Stimulated activated CD8-positive, alpha-beta memory T cell treated with anti-CD3 and anti-CD28 coated beads, Interleukin-7, amount 100 ng/mL, for 24 hours (primary cell): ENCODE measurements at places on chromosomes 7 and 10.

DNA sequence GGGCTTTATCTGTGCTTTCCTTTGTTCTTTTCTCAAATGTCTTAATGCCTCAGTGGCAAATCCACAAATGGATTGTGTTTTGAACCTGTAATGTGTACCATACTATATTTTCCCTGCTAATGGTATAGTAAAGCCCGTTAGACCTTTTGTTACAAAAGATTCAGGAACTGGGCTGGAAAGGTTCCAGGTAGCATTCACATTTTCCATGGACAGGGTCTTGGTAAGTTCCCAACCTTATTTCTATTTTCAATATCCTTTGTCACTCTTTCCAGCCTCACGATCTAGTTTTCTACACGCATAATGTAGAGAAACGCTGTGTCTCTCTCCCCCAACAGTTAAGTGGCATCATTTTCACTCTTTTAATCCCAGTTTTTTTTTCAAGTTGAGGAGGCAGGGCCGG is 153.0 kb downstream of the PLCE1 start:
- DNase-seq = no peak

DNA sequence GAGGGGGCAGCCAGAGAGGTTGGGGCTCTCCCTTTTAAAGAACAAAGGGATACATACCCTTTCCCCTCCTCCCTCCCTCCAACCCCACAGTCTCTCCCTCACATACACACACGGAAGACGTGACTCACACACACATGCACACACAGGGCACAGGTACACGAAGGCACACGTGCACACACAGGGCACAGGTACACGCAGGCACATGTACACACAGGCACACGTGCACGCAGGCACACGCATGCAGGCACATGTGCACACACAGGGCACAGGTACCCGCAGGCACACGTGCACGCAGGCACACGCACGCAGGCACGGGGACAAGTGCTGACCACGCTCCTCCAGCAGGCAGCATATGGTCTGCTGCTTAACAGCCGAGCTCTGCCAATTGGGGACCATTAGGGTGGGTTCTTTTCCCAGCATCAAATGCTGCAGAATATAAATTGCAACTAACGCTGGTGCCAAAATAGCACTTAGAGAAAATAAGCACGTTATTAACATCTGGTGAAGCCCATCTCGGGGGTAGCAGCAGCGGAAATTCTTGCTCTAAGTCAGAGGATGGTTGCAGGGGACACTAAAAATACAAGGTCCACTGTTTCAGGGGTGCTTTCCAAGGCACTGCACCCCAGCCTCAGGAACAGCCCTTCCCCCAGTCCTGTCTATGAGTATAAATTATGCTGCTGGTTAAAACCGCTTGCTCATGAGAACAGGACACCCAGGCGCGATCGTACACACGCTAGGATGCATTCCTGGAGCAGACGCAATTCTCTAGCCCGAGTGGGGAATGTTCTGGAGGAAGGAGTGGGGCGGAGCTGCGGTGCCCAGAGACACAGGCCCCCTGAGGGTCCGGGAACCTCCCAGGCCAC is 55.2 kb upstream of the TNRC18 start:
- DNase-seq = no peak

DNA sequence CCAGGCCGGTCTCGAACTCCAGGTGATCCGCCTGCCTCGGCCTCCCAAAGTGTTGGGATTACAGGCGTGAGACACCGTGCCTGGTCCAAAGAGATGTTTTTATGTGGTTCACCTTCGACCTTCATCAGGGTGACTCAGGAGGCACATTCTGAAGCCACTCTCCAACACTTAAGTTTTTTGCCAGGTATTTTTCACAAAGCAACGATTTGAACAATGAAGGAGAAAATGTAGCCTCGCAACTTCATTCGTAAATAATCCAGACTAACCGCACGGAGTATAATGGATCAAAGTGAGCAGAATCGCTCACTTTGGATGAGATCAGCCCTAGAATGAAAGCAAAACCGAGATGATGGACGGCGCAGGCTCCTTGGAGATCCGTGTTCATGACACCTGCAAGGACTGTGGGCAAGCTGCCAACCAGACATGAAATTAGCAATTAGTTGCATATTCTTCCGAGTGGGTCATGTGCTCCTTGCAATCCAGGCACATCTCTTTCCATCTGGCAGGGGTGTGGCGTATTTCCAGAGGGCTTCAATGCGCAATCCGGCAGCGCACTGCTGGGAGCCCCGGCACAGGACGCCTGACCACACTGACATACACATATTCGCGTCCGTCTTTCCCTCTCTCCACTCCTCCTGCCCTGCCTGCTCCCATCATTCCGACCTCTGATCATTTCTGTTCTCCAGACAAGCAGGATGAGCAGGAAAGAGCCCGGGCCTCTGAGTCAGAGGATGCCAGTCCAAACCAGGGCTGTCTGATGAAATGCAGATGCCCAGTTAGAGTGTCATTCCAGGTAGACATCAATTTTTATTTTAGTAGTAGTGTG is 148.4 kb downstream of the KLF6 start:
- no peak for DNase-seq

DNA sequence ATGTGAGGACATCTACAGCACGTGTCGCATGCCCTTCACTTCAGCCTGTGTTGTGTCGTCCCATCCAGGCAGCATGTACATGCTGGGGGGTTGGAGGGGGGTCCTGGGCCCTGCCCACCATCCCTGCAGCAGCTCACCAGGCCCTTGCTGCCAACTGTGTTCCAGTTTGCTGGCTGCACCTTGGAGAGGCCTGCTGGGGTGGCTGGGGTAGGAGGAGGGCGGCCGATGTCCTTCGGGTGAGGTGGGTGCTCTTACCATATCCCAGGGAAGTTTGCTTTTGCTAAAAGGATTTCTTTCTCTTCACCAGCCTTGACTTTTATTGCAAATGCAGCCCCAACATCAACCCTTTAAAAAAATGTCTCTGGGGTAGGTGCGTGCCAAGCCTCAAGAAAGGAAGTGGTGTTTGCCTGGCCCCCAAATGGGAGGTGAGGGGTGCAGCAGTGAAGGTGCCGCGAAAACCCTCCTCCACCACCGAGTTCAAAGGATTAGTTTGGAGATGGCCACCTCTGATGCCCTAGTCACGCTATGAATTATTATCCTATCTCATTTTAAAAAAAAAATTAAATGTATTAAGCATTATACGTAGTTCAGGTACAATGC is 165.8 kb upstream of the KLF6 start:
- DNase-seq = no peak

DNA sequence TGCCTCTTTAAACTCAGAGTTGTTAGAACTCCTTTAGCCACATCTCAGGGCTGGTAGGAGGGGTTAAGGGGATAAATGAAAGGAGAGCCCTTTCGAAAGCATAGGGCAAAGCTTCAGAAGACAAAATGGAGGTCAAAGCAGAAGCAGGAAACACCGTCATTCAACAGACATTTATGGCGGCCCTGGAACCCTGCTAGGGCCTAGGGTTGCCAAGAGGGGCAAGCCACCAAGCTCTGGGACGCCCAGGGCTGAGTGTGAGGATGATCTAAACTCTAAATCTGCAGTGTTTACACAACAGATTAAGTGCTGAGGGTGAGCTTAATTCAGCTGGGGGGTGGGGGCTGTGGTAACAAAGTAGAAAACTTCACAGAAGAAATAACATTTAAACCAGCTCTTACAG is 79.0 kb upstream of the NFE2L3 start:
- no peak for DNase-seq

DNA sequence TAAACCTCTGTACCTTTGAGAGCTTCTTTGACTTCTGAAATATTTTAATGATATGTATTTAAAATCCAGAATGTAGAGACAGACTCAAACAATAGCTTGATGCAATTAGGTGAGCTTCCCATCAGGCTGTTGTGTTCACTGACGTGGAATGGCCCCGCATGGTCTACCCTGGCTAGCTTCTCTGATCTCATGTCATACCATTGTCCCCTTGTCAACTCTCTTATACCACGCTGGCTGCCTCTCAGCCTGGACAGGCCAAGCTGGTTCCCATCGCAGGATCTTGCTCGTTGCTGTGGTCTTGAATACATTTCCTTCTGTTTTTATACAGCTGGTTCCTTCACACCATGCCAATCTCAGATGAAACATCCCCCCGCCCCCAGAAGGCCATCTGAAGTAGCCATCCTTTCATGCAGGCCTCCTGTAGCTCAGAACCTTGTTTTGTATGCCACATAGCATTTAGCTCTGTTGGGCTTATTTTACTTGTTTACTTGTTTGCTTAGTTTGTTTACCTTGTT is 84.2 kb downstream of the FANK1 start:
- no peak for DNase-seq

DNA sequence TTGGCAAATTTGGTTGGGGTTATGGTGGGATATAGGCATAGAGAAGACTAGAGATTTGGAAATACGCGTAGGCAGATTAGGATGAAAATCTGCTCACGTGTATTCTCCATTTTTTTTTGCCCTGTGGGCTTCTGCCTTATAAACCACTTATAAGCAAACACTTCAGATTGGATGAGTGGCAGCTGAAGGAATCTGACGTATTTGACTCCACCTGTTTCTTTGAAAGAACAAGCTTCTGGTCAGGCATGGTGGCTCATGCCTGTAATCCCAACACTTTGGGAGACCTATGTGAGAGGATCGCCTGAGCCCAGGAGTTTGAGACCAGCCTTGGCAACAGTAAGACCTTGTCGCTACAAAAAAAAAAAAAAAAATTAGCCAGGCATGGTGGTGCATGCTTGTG is 5.1 kb downstream of the STK31 start:
- no peak for DNase-seq

DNA sequence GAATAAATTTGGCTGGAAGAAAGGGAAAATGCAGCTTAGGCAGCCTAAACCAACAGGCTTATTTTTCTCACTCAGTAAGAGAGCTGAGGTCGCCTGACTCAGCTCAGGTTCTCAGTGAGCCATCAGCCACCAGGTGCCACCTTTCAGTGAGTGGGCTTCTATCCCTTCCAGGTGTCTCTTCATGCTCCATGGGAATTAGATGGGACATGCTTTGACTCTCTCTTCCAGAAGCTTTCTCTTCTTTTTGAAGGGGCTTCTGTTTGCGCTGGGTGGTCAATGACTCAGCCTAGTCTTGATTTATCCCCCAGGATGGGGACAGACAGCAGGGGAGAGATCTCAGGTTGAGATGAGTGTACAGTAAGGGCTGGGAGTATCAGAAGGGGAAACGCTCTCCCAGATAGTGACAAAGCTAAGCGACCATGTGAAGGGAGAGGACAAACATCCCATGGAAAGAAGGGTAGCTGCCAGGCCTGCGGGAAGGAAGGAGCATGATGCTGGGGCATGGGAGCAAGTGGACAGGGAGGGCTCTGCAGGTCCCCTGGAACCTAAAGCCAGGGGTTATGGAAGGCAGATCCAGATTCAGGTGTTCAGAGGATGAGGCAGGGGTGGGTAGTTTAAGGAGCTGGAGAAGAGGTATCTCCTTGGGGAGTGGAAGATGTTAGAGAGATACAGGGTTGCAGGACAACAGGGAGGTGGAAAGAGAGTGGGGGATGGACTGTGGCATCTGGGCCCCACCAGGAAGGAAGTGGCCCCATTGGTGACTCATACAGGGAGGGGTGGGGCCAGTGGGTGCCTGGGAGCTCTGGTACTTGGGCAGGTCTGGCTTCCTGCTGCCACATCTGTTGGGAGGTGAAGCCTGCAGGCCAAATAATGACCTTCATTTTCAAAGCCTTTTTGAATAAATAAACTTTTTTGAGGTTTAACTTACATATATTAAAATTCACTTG is 32.5 kb downstream of the OGDH start:
- peak; percentile 67 for DNase-seq

- DNase-seq = peak; percentile 44
These were observed 120.0 kb upstream of the PLPP4 start for GRCh38 chr10:120336911-120337540.

DNA sequence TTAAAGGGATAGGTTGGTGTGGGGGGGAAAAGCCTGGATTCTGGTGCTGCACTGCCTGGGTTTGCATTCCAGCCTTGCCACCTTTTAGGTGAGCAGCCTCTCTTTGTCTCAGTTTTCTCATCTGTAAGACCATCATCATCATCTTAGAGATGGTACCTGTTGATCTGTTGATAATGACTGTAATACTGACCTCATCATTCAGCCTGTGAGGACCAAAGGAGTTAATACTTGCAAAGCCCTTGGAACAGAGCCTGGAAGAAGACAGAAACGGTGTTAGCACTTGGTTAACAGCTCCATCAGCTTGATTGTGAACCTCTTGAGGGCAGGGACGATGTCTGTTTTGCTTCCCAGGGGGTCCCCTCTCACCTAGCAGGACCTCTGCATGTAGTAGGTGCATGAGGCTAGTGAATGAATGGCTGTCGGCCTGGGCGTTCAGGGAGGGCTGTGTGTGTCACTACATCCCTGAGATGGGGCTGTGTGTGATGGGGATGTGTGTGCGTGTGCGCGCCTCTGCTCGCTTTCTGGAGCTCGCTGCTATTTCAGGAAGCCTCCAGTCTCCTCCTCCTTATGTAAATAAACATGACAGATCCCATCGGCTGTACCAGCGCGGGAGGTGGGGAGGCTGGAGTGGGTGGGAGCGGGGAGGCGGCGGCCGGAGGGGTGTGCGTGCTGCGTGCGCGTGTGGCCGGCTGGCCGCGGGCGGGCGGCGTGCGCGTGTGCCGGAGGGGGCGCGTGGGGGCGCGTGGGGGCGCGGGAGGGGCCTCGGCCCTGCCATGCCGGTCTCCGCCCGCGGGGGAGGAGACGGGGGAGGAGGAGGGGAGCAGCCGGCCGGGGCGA is 61.2 kb downstream of the NEURL1 start:
- DNase-seq = no peak

DNA sequence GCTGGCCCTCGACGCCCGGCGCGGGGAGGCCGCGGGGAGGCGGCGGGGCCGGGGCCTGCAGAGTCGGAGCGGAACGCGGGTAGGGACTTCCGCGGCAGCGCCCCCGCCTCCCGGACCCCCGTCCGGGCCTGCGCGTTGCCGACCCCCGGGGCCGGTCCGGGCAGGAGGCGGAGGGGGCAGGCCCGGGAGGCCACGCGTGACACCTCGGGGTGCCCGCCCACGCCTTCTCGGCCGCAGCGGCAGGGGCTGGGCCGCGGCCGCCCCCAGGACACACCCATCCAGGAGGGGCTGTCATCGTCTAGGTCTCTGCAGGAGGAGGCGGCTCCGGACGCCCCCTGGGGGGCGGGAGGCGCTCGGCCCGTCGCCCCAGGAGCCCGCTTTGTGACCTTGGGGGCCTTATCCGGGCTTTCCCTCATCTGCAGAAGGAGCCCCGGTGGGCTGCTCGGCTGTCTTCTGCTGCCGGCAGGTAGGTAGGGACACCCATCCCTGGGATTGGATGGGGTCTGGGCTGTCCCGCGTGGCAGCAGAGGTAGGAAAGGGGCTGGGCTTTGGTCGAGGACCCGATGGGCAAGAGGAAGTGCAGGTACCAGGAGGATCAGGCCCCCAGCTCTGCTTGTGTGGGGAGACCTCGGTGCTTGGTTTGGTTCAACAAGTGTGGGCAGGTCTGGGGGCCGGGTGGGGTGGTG is 569 bp downstream of the ZNF316 start:
- peak; percentile 33 for DNase-seq
